ENCODE measurements at places on chromosomes 6 and 20.

DNA sequence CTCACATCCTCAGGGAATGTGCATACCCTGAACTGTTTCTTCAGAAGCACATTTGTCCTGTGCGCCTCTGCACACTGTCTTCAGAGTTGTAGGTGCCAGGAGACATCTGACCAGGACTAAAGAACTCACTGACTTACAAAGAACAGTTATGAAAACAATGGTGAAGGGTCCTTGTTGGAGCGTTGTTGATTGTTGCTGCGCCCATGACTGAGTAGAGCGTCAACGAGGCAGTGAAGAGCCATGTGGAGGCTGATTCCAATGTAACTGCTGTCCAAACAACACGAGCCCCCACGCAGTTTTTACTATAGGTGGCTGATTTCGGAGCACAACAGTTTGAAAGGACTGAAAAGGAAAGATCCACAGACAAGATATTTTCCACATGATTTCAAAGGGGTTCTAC, 380.3 kb downstream of the CDH26 start:
- DNase-seq, result no peak

GRCh38 chr6:30769088-30769852, 24.9 kb upstream of the IER3 start:
- peak; percentile 94 for DNase-seq

GRCh38 chr20:14715400-14715799, 378.0 kb upstream of the FLRT3 start:
- no peak for DNase-seq

DNA sequence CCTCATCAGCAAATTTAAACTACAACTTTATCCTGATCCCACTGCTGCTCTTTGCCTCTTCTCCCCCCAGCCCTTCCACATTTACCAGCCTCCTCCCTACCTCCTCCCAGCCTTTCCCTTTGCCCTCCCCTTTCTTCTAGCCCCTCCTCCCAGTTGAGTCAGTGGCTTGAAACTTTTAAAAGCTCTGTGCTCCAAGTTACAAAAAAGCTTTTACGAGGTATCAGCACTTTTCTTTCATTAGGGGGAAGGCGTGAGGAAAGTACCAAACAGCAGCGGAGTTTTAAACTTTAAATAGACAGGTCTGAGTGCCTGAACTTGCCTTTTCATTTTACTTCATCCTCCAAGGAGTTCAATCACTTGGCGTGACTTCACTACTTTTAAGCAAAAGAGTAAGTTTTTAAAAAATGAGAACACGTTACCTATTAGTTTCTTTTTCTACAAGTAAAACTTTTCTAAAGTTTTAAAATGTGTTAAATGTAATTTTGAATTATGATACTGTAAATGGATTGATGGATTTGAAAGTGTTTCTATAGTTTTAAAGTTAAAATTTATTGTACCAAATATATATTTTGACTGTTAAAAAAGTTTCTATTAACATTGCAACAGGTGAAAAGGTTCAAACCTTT, at the start of gene GJA1:
GJA1 (plus strand) TSS at position 203 of the 626 bp plus-strand sequence. CDS start 11,202 bp downstream, outside the sequence.
- peak; percentile 76 for DNase-seq

GRCh38 chr6:7451326-7451725, 61.7 kb downstream of the RIOK1 start:
- no peak for DNase-seq

DNA sequence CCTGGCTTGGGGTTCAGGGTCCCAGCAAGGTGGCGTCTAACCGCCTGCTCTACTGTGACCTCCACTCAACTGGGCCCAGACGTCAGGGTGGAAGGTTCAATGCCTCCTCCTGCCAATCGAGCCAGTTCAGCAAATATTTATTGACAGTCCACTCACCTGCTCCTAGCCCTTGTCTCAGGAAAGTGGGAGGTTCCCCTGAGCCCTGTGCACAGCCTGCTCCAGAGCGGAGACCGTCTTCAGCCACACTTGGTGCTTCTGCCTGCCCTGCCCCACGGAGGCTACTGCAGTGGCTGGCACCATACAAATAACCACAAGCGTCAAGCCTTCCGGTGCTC, 6.1 kb downstream of the CCDC167 start:
- DNase-seq, result no peak

DNA sequence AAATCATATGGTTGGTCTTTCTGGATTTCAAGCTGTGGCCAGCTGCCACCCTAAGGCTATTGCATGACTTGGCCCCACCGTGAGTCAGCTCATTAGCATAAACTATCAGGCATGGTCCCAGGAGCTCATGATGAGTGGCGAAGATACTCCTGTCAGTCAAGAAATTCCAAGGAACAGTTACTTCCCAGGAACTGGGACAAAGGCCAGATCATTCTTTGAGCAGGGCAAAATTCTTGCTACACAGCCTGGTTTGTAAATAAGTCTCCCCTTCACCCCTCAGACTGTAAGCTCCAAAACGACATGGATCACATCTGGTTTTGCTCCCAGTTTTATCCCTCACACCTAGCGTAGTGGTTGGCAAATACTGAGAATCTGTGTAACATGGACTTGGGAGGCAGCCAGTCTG, 33.0 kb upstream of the KIAA1586 start:
- no peak for DNase-seq

DNA sequence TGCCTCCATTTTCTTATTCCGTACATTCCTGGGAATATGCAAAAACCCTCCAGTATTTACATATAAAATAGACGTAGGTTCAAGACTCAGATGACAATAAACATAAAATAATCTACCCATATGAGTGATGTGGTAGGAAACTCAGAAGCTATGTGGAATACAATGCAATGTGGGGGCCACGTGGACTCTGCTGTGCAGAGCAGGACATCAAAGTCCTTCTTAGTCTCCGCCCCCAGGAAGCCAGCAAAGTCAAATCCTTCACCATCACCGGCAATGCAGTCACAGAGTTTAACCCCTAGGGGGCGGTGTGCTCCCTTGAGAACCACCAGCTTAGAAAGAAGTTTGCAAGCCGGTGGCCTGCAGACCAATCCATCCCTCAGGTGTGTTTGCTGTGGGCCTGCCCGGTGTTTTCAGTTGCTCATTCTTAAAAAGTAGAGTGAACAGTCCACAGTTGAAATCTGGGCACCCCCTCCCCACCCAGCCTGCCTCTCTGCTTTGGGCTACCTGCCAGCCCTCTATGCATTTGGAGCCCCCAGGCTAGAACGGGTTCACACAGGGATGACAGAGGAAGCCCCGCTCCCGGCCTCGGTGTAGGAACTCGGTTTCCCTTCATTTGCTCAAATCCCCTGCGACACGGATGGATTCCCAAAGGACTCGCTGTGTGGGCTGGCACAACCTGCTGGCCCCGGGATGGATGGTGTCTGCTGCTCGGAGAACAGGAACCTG, 59.9 kb downstream of the SULF2 start:
- peak; percentile 91 for DNase-seq

- DNase-seq, result no peak
These were observed 97.3 kb downstream of the GPR6 start for GRCh38 chr6:110075406-110075805.

GRCh38 chr6:66149132-66149531, 442.1 kb upstream of the EYS start:
- no peak for DNase-seq

- no peak for DNase-seq
These were observed 775.1 kb upstream of the NRSN1 start for GRCh38 chr6:23350752-23351453.

DNA sequence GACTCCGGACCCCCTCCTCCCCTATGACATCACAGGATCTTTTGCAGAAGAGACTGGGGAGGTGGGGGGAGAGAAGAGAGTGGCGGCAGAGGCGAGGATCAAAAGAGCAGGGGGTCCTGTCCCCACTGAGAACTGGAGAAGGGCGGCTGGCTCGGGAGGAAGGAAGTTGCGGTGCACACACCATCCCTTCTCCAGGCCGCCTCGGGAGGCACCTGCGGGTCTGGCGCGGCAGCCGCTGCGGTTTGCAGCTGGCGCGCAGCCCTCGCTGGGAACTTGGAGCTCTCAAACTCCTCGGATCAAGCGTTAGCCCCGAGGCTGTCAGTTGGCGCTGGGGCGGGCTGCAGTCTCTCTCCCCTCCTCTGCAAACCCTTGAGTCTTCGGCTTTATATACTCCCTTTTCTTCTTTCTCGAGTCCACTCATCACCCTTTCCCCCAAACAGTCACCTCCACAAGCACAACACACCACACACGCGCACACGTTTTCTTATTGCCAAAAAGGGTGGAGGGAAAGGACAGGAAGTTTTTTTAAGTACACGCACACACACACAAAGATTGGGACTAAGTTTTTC, 180.7 kb downstream of the TBXT start:
- DNase-seq, result no peak

DNA sequence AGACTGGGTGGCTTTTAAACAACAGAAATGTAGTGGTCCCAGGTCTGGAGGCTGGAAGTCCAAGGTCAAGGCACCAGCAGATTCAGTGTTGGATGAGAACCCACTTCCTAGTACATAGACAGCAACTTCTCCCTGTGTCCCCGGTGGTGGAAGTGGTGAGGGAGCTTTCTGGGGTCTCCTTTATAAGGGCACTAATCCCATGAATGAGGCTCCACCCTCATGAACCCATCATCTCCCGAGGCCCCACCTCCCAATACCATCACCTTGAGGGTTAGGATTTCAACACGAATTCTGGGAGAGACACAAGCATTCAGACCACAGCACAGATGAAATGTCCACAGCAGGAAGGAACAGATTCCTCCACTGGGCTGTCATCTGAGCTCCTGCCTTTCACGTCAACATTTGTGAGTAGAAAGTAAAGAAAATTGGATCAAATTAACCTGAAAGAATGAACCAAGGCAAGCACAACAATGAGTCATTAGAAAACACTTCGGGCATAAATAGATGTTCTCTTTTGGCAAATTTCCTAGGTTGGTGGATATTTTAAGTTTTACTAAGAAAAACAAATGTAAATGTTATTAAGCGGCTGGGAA, 130.7 kb downstream of the RNASET2 start:
- no peak for DNase-seq

Measured in kidney capillary endothelial cell (primary cell).